NCI-H1930 (cell line): ENCODE measurements at places on chromosomes 12 and 14.

- DNase-seq = no peak
Observed at GRCh38 chr12:550473-551260, 90.9 kb downstream of the B4GALNT3 start.

GRCh38 chr14:87667659-87668058 is 325.3 kb downstream of the GALC start:
- DNase-seq = no peak

- DNase-seq = no peak
Observed at GRCh38 chr12:45324391-45324790, 108.5 kb downstream of the ANO6 start.

DNA sequence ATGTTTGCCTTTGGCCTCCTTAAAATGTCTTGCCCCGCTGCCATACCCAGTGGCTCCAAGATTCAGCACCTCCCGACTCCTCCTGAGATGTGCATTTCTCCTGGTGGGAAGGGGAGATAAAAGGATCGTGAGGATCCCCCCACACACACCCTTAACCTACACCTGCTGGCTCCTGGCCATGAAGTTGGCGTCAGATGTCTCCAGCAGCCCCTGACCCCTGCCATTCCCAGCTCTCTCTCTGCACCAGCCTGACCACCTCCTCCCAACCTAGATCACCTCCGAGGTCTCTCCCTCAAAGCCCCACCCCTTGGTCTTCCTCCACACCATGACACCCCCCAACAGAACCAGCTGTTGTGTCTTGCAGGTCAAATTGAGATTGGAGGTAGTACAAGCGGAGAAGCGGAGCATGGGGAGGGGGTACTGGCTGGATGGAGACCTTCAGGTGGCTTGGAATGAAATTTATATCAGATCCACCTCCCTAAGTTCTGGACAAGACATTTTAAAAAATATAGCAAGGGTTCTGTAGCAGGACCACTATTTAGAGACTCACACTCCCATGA is 151.1 kb upstream of the FKBP4 start:
- DNase-seq = no peak

DNA sequence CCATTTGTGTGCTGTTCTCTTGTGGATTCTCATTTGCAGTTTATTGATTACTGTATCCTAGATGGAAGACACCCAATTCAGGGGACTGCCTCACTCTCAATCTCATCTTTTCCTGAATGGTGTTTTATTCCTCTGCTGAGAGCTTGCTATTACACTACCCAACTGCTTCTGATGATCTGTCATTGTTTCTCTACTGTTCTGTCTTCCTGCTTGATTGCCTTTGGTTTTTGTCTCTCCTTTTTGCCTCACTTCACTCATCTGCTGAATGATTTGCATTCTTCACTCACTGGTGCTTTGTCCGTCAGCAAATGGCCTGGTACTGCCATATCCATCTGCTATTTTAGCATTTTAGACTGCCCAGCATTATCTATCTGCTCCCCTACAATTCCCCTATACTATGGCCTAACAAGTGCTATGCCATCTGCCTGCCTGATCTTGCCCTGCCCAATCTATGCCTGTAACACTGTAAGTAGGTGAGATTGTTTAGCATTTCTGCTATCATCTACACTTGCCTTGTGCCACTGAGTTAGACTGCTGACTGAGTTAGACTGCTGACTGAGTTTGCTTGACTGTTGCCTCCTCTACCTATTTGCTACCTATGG is 335.1 kb downstream of the GPHN start:
- no peak for DNase-seq

DNA sequence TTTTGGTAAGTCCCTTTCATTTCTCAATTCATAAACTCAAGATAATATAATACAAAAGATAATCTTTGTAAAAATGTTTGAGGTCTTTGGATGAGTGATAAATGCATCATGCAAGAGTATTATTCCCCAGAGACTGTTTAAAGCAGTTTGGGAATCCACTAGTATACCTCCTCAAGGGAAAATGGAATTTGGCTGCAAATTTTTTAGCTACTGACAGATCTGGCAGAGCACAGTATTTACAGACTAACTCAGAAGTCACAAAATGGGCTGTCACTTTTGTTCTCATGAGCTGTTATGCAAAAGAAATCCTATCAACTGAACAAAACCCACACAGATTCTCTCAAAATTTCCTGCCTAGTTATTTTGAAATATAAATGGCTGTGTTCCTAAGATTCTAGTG is 9.9 kb downstream of the SPIC start:
- no peak for DNase-seq
